Endothelial cell of umbilical vein (primary cell): ENCODE measurements at places on chromosomes 12 and 14. TPM values are rescaled to one million over a fixed set of nuclear protein-coding genes. Genes with fewer than 3 reads are reported as not detected.

Gene OTX2
- total RNA-seq = not detected in 2 replicates

DNA sequence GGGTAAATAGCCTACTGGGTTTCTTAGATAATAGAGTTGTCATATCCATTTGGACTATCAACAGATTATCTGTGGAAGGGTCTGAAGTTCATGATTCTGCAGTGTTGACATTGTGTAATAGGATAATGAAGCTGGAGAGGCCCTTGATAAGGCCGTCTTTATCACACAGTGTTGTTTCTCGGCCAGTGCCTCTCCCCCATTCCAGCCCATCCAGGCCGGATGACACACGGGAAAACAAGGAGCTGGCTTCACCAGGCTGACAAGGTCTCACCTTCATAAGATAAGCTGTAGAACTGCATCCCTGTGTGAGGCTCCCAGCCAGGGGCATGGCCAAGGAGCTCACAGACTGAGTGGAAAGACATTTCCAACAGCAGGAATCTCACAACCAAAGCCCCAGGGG, 8.7 kb upstream of the EML1 start:
- no peak for DNase-seq

GRCh38 chr14:30822080-30822571, 52.2 kb upstream of the COCH start:
- no peak for DNase-seq

DNA sequence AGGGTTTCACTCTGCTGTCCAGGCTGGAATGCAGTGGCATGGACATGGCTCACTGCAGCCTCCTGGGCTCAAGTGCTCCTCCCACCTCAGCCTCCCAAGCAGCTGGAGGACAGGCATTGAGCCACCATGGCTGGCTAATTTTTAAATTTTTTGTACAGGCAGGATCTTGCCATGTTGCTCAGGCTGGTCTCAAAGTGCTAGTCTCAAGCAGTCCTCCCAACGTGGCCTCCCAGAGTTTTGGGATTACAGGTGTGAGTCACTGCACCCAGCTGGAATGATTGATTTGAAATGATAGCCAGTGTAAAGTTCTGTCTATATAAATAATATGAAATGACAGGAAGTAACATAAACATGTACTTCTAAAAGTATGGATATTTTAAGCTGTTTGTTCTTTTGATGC, 172.7 kb downstream of the FUT8 start:
- no peak for DNase-seq

- DNase-seq = peak; percentile 59
Measured at GRCh38 chr14:60561845-60562746, 53.1 kb downstream of the SIX6 start.

Gene FOXN4
- not detected in 2 replicates for total RNA-seq

Gene SIX1
- total RNA-seq = 0.40 and 0.55 TPM in 2 replicates

Gene TIMM9
- 38.0 and 42.4 TPM in 2 replicates for total RNA-seq

GRCh38 chr14:72549026-72549425, 344.9 kb downstream of the DPF3 start:
- no peak for DNase-seq

DNA sequence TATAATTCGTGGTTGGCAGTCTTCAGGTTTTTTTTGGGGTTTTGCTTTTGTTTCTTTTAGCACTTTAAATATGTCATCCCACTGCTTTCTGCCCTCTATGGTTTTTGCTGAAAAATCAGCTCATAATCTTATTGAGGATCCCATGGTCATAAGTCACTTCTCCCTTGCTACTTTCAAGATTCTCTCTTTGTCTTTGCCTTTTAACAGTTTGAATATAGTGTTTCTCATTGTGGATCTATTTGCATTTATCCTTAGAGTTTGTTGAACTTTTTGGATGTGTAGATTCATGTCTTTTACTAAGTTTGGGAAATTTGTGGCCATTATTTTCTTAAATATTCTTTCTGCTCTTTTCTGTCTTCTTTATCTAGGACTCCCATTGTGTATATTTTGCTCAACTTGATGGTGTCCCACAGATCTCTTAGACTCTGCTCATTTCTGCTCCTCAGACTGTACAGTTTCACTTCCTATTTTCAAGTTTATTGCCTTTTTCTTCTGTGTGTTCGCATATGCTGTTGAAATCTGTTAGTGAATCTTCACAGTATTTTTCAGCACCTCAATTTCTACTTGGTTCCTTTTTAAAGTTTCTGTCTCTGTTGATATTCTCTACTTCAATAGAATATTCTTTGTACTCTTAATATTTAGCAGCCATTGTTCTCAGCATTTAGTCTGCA, 70.8 kb downstream of the WNK1 start:
- DNase-seq = no peak

Gene KRT72
- total RNA-seq = not detected in 2 replicates

- peak; percentile 8 for DNase-seq
Measured at GRCh38 chr12:22978962-22979361, 354.0 kb downstream of the ETNK1 start.

Gene MDM2
- 270 and 276 TPM in 2 replicates for total RNA-seq

DNA sequence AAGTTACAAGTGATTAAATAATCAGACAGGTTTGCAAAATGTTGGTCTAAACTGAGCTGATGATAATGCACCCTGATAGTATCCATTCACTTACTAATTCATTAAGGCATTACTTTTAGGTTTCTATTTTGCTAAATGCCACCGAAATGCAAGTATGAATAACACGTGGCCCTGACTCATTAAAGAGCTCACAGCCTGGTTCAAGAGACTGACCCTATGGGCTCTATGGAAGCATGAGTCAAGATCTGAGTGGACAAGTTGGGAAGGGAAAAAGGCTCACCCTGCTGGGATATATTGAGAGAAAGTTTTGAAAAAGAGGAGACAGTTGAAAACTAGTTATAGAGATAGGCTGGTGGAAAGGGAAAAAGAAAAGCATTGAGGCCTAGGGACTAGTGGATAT, 14.8 kb upstream of the LRRC9 start:
- no peak for DNase-seq

GRCh38 chr12:104828015-104828414, 130.1 kb downstream of the SLC41A2 start:
- no peak for DNase-seq

DNA sequence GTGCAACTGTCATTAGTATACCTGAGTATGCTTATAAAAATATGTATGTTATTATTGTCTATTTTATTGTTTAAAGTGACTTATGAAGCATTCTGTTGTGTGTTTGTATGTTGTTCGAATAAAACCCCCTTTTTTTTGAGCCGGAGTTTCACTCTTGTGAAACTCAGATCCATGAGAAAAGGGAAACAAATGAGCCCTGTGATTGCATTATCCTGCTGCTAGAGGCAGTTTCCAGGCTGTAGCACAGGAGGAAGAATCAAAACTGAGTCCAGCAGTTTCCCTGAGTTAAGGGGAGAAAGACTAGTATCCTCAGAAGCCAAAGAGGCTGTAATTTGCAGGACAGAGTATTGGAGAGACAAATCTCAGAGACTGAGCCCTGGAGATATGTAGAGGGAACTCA, 12.5 kb downstream of the SGPP1 start:
- no peak for DNase-seq

DNA sequence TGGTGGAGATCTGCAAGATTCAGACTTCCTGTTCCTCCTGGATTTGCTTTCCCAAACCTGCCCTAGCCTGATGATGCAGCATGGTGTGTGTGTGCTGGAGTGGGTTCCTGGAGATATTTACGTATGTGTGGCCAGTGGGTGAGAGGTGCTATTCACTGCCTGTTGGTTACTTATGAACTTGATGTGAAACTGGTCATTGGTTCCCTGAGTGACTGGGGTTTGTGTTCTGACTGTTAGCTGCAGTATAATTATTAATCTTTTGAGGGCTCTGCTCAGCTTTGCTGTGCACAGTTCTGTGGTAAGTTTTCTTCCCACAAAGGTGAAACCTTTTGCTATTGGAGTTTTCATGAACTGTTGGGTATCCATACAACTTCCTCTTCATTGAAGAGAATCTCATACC, 541.8 kb upstream of the FBXO33 start:
- DNase-seq = no peak

Gene APOLD1
- 5.3 and 6.0 TPM in 2 replicates for total RNA-seq

- DNase-seq = no peak
Measured at GRCh38 chr12:15708396-15709076, 80.7 kb downstream of the EPS8 start.

Gene BATF
- total RNA-seq = not detected in 2 replicates

DNA sequence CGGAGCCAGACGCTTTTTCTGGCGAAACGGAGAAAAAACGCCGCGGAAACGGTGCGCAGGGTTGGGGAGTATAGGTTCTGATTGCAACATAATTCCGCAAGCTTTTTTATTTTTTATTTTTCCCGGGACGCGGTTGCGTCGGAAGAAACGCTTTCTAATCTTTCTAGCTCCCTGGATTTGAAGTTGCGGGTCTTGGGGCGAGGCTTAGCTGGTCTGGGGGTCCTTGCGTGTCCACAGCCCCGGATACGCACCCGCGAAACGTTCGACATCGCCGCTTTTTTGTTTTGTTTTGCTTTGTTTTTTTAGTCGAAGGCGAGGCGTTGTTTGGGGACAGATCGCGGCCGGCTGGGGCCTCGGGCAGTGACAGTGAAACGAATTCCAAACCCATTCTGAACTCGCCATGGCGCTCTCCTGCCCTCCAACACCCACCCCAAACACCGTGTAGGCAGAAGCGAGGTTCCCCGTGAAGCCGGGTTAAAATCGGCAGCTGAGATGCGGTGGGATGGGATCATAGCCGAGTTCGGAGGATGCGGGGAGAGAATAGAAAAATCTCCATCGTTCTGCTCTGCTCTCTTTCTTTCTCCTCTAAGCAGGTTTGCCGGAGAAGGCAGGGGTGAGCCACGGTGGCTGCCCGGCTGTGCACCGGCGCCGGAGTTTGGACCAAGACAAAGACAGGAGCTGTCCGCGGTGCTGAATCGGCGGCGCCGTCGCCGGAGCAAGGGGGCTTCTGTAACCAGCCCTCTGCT, 8.1 kb upstream of the LHX5 start:
- peak; percentile 28 for DNase-seq

Gene CRACR2A
- total RNA-seq = 14.9 and 15.9 TPM in 2 replicates

Gene RIMBP2
- total RNA-seq = not detected in 2 replicates

- DNase-seq = no peak
Measured at GRCh38 chr14:91878274-91878673, 10.9 kb upstream of the TC2N start.

Gene CACNA1C
- total RNA-seq = not detected in 2 replicates

DNA sequence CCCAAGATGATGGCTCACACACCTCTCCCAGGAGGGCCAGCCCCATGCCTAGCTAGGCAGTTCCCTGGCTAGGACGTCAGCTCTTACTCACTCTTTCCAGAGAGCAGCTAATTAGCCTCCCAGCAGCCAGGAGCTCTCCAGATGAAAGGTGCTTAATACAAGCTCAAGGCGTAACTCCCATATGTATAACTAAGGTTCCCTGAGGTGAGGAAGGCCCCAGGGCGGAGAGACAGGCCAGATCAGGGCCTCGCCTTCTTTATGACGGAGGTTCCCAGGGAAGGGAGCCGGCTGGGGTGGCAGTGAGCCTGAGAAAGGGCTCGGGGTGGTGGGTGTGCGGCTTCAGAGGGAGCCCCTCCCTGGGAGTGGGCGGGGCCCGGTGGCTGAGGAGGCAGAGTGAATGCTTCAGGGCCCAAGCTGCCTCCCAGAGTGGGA, 26.4 kb upstream of the ZFP36L1 start:
- no peak for DNase-seq

- DNase-seq = no peak
Measured at GRCh38 chr14:104702106-104702505, 12.7 kb downstream of the INF2 start.

DNA sequence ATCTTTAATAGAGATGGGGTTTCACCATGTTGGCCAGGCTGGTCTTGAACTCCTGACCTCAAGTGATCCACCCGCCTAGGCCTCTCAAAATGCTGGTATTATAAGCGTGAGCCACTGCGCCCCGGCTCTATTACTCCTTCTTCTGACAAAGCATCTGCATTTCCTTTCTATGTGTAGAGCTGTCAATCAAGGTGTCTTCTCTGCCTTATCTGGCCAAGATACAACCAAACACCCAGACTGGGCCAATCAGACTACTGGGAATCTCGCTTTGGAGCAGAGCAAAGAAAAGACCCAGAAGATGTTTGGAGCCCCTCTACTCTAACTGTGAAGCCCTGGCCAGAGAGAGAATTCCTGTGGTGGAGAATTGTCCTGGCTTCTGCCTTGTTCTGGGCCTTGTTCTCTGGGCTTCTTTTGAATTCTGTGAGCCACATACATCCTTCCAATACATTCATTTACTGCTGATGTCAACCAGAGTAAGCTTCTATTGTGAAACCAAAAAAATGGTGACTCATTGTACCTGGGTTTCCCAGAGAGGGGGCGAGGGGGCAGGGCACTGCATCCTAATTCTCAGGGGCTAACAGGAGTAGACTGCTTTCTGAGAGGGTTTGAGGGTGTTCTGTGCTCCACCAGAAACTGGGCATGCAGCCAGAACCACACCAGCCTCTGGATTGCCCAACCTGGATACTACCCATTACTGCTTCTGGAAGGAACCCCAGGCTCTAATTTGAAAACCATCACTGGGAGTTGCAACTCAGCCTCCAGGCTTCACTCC, 18.8 kb upstream of the FLVCR2 start:
- DNase-seq = no peak

Gene IL22
- not detected in 2 replicates for total RNA-seq

GRCh38 chr12:2259369-2259768, 206.6 kb downstream of the CACNA1C start:
- DNase-seq = no peak

Gene BCL7A
- 11.1 and 12.6 TPM in 2 replicates for total RNA-seq

DNA sequence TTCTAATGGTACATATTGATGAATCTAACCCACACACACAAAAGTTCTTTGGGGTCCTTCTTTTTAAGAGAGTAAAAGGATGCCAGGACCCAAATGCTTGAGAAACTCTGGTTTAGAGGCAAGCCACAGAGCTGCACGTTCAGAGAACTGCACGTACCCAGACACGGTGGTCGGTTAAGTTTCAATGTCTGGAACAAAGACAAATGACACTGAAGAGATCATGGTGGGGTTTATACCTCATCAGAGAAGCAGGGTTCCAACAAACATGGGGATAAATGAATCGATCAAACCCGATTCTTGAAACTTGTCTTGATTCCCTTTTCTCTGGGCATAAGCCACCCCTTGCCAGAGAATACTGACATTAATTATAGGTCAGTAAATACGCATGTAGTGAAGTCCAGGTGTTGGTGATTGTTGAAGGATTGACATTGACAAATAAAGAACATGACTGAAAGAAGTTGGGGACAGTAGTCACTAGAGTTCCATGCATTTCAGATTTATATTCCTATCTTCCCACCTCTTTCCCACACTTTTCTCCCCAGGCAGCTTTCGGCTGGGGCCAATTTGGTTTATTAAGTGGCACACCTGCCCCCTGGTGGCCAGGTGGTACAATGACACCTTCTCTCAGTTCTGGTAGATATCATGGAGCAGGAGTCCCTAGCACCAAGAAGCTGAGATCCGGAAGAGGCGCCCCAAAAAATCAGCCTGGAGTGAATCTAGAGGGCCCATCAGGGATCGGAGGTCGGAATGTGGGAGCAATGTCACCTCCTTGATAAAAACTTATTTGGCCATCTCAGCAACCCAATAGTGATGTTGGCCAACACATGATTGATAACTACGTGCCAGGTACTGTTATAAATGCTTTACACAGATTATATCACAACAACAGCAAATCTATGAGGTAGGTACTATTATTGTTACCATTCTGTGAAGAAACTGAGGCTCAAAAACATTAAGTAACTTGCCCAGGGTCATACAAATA, 17.8 kb upstream of the HDAC7 start:
- DNase-seq = peak; percentile 70

Gene FBRSL1
- 75.5 and 79.8 TPM in 2 replicates for total RNA-seq

- DNase-seq = no peak
Measured at GRCh38 chr14:45705940-45706534, 453.0 kb upstream of the MIS18BP1 start.
